NCI-H1048 (cell line): ENCODE measurements at places on chromosomes 16 and 17.

GRCh38 chr17:76027159-76027839 is at the start of gene EVPL:
Gene EVPL (minus strand): TSS chr17:76027306. CDS start chr17:76027198, 108 bp downstream.
- DNase-seq, result no peak

DNA sequence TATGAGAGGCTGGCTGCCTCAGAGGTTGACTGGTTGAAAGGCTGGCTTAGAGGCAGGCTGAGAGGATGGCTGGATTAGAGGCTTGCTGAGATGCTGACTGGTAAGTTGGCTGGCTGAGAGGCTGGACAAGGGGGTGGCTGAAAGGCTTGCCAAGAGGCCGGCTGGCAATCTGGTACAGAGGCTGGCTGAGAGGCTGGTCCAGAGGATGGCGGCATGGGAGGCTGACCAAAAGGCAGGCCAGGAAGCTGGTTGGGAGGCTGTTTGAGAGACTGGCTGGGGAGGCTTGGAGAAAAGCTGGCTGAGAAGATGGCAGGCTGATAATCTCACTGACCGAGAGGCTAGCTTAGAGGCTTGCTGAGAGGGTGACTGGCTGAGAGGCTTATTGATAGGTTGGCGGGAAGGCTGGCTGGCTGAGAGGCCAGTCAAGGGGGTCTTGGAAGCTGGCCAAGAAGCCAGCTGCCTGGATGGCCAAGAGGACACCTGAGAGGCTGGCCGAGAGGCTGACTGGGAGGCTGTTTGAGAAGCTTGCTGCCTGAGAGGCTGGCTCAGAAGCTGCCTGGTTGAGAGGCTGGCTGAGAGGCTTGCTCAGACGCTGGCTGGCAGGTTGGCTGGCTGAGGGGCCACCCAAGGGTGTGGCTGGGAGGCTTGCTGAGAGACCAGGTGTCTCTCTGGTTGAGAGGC is 34.2 kb upstream of the ACSM2B start:
- DNase-seq, result no peak

GRCh38 chr16:88306860-88307545 is 75.8 kb upstream of the ZNF469 start:
- no peak for DNase-seq

GRCh38 chr17:81397314-81398175 is 2.3 kb downstream of the BAHCC1 start:
- DNase-seq, result peak; percentile 47

DNA sequence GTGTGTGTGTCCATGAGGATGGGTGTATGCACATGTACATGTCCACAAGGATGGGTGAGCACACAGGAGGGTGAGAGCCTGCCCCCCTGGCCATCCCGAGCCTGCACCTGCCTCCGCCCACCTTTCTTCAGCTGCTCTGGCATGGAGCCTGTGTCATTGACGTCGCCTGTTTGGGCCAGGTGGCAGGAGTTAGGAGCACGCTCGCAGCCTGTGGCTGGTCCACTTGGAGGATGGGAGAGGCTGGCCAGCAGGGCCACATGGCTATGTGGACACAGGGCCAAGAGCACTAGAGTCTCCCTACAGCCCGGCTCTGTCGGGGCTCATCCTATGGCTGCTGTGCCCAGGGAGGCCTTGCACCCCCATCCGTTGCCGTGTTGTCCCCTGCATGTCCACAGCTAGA is 21.4 kb downstream of the BAHCC1 start:
- no peak for DNase-seq

DNA sequence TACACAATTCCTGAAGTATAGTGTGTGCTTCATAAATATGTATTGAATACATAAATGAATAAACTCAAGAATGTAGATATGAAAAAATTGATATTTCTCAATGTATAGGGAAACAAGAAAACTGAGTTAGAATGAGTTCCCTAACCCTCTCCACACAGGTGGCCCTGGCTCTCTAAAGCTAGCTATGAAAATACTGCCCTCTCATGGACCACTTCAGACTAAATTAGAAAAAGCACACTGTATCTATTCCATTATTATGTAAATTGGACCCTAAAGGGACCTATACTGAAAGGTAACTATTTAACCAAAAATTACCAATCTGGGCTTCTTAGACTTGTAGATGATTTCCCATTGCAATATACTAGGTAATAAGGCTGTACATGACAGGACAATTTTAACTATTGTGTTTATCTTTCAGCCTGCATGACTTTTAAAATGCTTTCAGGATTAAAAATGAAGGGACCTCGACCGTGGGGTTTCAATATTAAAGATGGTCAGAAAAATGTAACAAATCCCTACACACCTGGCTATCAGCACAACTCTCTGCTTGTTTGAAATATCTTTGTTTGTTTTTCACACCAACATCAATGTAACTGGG is 672.5 kb upstream of the KIF2B start:
- no peak for DNase-seq

GRCh38 chr16:23134274-23134673 is 15.0 kb downstream of the USP31 start:
- no peak for DNase-seq
